ENCODE measurements at places on chromosomes 13 and 19.
A peak's percentile ranks its signal among the peaks of the same experiment; 100 is the strongest.

DNA sequence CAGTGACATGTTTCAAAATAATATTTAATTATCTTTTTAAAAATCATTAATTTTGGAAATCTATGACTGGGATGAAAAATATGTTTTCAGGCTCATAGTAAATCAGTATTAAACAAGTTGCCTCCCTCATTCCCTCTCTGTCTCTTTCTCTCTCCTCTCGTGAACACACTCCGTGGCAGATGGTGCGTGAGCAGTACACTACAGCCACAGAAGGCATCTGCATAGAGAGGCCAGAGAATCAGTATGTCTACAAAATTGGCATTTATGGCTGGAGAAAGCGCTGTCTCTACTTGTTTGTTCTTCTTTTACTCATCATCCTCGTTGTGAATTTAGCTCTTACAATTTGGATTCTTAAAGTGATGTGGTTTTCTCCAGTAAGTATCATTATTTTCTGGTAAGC is 22.7 kb downstream of the SGCG start:
- ATAC-seq, result no peak

GRCh38 chr13:93098972-93099371 is 127.6 kb upstream of the GPC6 start:
- no peak for ATAC-seq

DNA sequence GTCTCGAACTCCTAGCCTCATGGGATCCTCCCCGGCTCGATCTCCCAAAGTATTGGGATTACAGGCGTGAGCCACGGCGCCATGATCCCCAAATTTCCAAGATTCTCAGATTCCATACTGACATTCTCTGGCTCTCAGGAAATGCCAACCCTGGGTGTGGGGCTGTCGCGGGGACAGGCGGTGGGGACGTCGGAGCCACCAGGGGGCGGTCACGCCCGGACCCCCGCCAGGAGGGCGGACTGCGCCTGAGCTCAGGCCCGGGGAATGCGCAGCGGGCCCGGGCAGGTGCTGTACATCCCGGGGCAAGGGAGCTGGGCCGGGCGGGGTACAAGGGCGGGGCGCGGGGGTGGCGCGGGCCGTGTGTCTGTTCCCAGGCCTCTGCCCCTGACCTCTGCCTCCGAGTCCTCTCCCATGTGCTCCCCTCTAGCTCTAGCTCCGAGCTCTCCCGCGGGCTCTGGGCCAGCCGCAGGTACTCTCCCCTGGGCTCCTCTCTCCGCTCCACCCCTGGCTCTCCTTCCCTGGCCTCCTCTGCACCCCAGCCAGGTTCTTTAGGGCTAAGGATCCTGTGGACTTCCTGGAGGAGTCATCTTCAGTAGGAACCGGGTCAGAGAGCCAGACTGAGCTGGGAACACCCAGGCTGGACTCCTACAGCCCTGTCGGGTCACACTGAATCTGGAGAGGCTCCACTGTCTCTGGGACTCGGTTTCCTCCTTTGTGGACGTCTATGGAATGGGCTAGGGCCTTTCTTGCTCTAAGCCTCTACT is 2.4 kb downstream of the PPP1R13L start:
- ATAC-seq, result peak; percentile 34

- ATAC-seq, result no peak
Observed at GRCh38 chr13:97438856-97439595, 5.1 kb downstream of the RAP2A start.

DNA sequence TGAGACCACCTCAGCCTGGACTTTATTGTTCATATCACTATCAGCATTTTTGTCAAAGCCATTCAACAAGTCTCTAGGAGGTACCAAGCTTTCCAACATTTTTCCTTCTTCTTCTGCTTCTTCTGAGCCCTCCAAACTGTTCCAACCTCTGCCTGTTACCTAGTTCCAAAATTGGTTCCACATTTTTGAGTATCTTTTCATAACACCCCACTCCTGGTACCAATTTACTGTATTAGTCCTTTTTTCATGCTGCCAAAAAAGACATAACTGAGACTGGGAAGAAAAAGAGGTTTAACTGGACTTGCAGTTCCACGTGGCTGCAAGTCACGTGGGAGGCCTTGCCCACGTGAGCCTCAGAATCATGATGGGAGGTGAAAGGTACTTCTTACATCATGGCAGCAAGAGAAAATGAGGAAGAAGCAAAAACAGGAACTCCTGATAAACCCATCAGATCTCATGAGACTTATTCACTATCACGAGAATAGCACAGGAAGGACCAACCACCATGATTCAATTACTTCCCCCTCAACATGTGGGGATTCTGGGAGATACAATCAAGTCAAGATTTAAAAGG is 215.1 kb downstream of the PCDH17 start:
- no peak for ATAC-seq

- no peak for ATAC-seq
Observed at GRCh38 chr19:1847348-1847683, 967 bp downstream of the REXO1 start.

GRCh38 chr19:1929021-1929742 is 11.8 kb upstream of the CSNK1G2 start:
- peak; percentile 70 for ATAC-seq

GRCh38 chr13:71513411-71514033 is 353.5 kb downstream of the DACH1 start:
- ATAC-seq, result no peak

- ATAC-seq, result no peak
Observed at GRCh38 chr13:101763191-101763590, 310.7 kb downstream of the ITGBL1 start.

GRCh38 chr19:54302257-54302656 is 10.7 kb downstream of the LILRA5 start:
- no peak for ATAC-seq

DNA sequence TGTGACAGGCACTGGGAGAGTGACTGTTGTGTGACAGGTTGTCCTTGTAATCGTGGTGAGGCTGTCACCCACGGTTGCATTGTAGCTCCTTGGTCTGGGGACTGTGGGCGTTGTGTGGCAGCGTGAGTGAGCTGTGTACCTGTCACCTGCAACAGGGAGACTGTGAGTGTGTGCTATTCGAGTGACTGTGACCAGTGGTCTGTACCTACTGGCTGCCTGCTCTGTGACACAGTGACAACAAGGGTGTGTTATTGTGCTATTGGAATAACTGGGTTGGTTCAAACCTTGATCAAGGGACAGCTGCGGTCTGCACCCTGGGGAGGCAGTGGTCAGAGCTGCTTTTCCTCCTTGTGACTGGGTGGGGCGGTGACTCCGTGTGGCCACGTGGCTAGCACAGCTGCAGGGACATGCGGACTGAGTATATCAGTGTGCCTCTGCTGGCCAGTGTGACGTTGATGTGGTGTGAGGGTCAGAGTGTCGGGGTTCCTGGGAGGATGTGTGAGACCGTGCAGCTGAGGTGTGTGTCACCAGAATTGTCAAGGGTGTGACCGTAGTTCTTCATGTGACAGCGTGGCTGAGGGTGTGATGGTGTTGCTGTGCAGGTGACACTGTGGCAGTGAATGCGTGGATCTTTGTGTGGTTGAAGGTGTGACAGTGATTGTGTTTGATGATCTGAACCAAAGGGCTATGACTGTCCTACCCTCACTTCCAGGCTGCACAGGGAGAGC is 10.1 kb upstream of the NFIX start:
- peak; percentile 87 for ATAC-seq

- ATAC-seq, result peak; percentile 24
Observed at GRCh38 chr13:110538632-110539031, 22.9 kb downstream of the RAB20 start.

- no peak for ATAC-seq
Observed at GRCh38 chr13:34808649-34809048, 133.4 kb upstream of the NBEA start.

- peak; percentile 80 for ATAC-seq
Observed at GRCh38 chr19:18097217-18097992, at the start of gene MAST3. TSS of gene MAST3 (plus strand) at chr19:18097778. CDS start at chr19:18097793, 15 bp downstream.

DNA sequence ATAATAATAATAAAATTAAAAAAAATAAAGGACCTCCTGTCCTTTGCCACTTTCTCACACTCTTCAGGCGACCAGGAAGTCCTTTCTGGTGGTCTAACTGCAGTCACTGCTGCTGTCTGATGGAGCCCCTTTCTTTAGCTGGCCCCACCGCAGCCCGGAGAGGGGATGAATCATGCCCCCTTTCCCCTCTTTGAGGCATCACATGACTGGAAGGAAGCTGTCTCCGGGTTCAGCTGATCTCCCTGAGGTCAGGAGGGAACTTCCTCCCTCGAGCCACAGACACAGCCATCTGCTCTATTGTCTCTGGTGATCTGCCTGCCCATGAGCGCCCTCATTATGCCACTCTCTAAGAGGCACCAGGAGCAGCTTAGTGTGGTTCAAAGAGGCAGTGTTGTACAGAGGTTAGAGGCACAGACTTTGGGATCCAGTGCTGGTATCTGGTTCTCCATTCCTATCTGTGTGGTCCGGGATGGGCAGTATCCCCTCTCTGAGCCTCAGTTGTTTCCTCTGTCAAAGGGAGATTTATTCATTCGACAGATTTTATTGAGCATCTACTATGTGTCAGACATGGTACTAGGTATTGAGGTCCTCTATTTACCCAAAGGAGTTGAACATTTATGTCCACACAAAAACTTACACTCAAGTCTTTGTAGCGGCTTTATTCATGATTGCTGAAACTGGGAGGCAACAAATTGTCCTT is 30.0 kb downstream of the VAV1 start:
- ATAC-seq, result no peak

DNA sequence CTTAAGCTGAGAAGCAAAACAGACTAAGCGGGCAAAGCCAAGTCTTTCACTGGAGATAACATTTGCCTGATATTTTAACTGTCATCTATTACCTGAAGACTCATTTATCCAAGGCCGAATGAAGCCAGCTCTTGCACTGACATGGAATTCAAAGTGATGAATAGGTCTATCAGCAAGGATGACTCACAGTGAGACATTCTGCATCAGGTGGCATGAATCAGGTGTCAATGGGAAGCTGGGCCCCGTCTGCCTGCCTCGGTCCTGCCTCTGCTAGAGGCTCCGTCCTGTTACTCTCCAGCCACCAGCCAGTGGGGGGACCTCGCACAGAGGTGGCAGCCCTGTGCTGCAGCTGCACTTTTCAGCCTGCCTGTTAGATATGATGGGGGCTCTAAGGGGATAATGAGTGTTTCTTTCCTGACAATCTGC is 23.5 kb downstream of the STARD13 start:
- peak; percentile 92 for ATAC-seq

GRCh38 chr13:106619688-106620555 is 52.0 kb upstream of the ARGLU1 start:
- peak; percentile 66 for ATAC-seq

GRCh38 chr13:24043590-24044350 is 116.8 kb upstream of the SPATA13 start:
- ATAC-seq, result peak; percentile 56

GRCh38 chr13:20573186-20573585 is 6.2 kb downstream of the IFT88 start:
- no peak for ATAC-seq

GRCh38 chr13:20608438-20609020 is 41.6 kb downstream of the IFT88 start:
- no peak for ATAC-seq

Measured in motor neuron (in vitro differentiated cells).